ENCODE measurements at places on chromosomes 13 and 19. TPM values are rescaled to one million over a fixed set of nuclear protein-coding genes. Genes with fewer than 3 reads are reported as not detected.

DNA sequence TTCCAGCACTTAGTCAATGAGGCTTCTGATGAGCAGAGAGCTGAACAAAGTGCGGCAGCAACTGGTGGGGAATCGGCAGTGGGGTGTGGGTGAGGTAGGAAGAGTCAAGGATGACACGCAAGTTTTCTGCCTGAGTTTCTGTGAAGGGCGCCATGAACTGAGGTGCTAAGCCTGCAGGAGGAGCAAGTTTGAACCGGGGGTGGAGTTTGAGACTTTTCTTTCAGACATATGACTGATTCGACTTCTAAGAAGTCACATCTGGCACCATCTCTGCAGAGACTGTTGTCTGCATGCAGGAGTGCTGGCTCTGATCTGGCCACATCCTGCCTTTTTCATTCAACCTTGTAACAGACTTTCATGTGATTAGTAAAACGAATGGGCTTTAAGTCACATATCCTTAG is 14.8 kb upstream of the GPI start:
- DNase-seq = no peak

DNA sequence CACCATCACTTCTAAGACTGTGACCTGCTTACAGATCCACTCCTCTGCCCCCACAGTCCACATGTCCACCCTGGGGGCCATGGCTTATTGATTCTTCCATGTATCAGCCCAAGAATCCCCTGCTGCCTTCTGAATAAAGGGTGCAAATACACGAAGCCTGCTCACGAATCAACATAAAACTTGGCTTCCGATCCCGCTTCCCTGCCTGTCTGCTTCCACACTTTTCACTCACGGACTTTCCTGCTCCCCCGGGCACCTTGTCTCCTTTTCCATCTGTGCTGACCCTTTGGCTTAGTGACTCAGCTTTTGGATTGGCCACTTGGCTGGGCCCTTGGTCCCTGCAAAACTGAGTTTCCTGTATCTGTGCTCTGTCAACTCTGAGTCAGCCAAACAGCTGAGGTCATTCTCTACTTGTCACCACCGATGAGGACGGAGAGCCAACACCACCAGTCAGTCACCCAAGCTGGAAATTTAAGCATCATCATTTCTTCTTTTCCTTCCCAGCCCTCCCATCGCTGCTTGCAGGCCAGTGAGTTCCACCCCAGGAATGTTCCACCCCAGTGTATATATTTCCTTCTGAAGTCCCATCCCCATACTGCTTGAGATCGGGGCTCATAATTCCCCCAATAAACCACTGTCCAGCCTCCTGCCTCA is 11.4 kb upstream of the USP12 start:
- no peak for DNase-seq

DNA sequence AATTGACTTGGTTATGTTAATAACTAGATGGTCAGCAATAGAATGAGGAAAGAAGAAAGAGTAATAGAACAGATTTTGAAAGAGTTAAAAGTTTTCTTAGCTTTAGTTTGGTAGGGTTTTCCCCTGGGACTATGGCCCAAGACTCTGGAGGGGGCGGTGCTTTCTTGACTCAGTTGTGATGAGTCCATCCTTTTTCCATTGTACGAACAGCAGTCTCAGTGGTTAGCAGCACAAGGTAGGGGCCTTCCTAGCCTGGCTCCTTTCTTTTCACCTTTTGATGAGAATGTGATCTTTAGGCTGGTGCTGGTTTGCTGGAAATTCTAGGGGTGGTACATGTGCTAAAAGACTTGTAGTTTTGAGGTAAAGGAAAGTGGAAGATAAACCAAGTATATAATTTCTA is 38.8 kb downstream of the ZNF506 start:
- DNase-seq = no peak

GRCh38 chr13:112759827-112760226 is 70.0 kb downstream of the ATP11A start:
- no peak for DNase-seq

C19orf47 gene
- 14.3 TPM for total RNA-seq

GRCh38 chr19:5313307-5313706 is 27.3 kb downstream of the PTPRS start:
- peak; percentile 82 for DNase-seq

S1PR2 gene
- total RNA-seq = 3.6 TPM

- DNase-seq = no peak
Measured at GRCh38 chr13:19772306-19772705, 10.4 kb downstream of the PSPC1 start.

DNA sequence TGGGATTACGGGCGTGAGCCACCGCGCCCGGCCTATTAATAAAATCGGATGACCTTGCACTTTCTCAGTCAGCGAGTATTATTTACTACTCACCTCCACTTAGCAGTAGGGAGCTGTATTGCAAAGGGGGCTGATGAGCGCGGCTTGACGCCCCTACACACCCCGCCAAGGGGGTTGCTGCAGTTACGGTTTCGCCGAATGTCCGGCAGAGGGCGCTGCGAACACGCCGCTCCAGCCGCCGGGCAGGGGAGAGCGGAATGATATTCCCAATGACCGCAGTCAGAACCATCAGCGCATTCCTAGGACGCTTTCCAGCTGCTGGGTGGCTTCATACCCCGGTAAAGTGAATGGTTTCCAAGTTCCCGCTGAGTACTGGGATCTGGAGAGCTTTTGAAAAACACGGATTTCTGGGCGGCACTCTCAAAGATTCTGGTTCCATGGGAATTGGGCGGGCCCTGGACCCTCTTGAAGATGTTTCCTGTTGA is 30.0 kb upstream of the TPT1 start:
- DNase-seq = peak; percentile 67

- peak; percentile 73 for DNase-seq
Measured at GRCh38 chr19:6587998-6588507, 2.9 kb downstream of the CD70 start.

GRCh38 chr13:96279904-96280303 is 190.0 kb downstream of the HS6ST3 start:
- no peak for DNase-seq

DNA sequence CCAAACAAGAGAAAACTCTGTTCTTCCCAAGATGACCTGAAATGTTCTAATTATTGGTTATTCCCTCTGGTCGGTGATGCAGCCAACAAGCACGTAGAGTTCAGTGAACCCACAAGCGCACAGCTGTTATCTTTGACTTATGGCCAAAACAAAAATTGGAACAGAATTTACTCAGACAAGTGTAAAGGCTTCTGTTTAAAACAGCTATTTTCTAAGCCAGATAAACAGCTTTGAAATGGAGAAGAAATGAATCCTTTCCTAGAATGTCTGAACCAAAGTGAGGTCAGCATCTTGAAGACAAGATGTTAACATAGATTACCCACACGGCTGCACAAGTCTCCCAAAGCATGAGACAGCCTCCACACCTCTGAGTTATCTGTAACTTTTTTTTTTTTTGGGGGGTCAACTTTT is 669.2 kb downstream of the DIAPH3 start:
- DNase-seq = no peak

PTGER1 gene
- total RNA-seq = 0.27 TPM

SGCG gene
- not detected for total RNA-seq

- no peak for DNase-seq
Measured at GRCh38 chr13:113660066-113660465, 2.1 kb upstream of the ATP4B start.

- no peak for DNase-seq
Measured at GRCh38 chr19:10817291-10818038, 18.5 kb downstream of the TMED1 start.

PRSS57 gene
- not detected for total RNA-seq

LILRB2 gene
- total RNA-seq = 9.2 TPM

All from B cell (primary cell).